Cerebellar nuclear complex (tissue), 1 donor: ENCODE measurements at places on chromosomes 13 and 19.

DNA sequence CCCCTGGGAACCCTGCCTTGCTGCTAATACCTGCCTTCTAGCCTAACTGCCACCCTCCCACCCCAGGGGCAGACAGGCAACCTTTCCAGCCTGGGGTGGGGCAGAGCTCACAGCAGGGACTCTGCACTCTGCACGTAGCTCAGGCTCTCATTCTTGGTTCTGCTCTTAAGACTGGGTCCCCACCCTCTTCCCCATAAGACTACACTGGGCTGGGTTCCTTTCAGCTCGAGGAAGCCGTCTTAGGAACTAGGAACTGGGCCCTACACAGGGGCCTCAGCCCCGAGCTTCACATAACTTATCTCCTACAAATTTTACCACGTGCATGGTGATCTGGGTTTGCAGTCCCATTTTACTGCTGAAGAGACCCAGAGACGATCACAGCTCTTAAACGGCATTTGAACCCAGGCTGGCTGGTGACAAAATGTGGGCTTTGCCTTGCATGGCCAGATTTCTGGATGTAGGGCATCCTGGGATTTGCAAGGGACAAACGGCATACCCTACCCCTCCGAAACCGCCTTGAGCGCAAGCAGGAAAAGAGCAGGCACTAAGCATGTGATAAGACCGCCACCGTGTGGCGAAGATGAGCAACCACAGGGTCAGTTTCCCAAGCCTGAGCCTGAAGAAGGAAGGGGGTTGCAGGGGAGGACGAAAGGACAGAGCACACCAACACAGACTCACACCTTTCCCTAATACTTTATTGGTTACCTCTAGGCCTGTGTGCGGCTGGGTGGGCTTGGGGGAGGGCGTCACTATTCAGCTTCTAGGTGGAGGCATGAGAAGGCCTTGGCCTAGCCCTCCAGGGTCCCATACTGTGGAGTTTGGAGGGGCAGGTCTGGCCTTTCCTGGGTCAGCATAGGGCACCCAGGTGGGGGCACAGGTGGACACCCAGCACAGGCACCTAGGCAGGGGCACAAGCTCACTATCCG is 5.1 kb downstream of the JUNB start:
- no peak for DNase-seq

DNA sequence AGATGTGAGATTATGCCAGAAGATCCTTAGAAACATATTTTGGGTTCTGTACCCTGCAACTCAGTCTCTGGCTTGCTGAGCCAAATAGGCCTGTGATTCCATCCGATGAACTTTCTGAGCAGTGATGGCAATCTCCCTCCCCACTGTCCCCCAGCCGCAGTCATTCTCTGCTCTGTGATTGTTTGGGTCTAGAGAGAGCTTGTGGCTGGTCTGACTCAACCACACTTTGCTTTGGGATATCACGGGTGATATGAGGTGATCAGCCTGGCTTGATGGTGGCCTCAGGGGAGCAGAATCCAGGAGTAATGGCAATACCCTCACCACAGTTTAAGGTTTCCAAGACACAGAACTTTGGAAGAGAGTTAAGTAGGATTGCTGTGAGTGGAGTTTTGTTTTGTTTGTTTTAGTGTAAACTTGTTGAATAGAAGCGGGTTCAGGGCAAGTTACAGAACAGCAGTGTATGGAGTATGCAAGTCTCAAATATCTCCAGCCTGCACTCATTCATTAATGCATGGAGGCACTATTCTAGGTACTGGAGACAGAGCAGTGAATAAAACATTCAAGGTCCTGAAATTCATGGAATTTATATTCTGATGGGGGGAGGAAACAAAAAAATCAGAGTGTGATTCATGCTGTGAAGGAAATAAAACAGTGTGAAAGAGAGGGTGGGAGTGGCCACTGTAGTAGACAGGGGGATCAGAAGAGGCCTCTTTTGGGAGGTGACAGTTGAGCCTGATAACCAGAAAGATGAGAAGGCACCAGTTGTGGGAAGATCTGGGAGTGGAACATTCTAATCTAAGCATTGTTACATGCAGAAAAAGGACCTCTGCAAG is 5.3 kb downstream of the SAMD4B start:
- no peak for DNase-seq

DNA sequence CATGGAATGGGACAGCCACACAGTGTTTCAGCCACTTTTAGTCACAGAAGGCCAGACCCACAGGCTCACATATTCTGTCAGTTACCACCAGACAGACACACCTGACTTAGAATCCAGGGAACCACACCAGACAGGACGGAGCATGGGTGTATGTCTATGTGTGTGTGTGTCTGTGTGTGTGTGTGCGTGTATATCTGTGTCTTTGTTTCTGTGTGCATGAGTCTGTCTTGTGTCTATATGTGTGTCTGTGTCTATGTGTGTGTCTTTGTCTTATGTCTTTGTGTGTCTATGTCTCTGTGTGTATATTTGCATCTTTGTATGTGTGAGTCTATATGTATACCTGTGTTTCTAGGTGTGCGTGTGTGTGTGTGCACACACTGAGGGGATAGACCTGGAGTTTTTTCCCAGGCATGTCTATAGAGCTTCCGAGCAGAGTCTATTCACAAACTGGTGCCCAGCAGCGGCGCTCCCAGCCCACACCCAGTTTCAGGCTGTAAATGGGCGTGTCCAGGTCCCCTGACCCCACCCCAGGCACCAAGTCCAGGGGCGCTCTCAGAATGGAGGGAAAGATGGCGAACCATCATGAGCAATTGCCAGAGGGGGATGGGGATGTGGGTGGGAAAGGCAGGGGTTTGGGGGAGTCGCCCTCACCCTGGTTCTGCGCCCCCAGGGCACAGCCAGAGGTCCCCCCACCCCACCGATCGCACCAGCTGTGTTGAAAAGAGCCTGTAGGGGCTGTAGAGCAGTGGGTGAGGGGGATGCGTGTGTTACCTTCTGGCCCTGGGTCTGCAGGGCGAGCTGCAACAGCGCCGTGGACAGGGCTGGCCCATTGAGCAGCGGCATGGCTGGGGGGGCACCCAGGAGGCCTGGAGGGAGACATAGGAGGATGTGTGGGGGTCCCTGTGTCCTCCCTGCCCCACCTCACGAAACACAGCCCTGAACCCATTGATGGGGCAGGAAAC is 6.3 kb upstream of the FDX2 start:
- DNase-seq = no peak

DNA sequence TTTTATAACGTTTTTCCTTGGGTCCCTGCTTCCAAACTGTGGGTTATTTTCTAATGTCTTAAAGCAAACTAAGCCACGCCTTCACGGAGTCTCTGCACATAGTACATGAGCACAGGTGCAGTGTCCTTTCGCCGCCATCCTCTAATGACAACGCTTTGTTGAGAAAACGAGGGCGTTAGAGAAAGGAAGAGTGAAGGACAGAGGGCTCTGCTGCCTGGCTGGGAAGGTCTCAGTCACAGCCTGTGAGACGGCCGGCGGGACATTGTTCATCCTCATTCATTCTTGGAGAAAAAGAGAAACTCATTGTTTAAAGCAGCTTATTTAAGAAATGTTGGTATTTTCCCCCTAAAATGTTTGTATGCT is 9.5 kb downstream of the IL17D start:
- DNase-seq = no peak

DNA sequence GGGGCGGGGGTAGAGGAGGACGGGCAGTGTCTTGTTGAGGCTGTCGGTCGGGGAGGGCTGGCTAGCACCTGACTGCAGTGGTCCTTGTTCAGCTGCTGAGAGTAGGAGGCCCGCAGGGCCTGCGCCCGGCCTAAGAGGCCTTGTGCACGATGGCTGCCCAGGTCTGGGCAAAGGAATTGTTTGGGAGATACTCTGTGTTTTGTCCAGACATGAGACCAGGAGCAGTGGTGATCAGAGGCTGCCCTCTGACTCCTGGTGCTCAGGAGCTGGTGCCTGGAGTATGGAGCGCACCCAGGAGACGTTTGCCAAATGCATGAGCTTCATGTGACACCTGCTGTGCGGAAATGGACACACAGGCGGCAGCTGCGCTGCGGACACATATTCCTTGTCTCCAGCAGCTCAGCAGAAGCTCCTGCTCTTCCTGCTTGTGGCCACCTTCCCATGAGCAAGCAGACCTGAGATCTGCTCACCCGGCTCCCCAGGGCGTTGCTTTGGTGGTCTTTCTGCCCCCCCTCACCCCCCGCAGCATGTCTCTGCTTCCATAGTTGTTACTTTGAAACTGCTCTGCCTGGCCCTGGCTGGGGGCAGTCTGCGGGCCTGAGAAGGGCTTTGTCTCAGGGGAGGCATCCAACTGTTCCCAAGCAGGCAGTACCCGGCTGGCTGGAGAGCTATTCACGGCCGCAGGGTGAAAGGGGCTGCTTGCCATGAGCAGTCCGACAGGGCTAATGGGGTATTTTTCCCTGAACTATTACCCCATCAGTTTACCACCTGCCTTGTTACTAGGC is 163.9 kb downstream of the TEX29 start:
- DNase-seq = no peak

GRCh38 chr13:75544681-75545330 is 4.8 kb upstream of the UCHL3 start:
- no peak for DNase-seq

GRCh38 chr13:96020155-96020575 is 33.0 kb downstream of the UGGT2 start:
- no peak for DNase-seq

- no peak for DNase-seq
These were observed 87.4 kb upstream of the UBL3 start for GRCh38 chr13:29937841-29938240.

GRCh38 chr19:49701271-49701786 is 10.4 kb downstream of the CPT1C start:
- DNase-seq = no peak

DNA sequence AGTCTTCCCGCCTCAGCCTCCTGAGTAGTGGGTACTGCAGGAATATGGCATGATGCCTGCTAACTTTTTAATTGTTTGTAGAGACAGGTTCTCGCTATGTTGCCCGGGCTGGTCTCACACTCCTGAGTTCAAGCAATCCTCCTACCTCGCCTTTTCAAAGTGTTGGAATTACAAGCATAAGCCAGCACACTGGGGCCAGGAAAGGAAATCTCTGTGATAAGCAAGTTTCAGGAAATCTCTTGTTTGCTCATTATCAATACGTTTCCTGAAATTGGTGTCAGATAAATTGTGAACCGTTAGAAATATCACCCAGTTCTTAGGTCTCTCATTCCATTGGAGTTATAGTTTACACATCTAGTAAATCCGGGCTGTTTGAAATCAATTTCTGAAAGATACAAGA is 14.2 kb downstream of the WBP4 start:
- no peak for DNase-seq

- no peak for DNase-seq
These were observed 37.1 kb upstream of the MEDAG start for GRCh38 chr13:30868799-30869470.

DNA sequence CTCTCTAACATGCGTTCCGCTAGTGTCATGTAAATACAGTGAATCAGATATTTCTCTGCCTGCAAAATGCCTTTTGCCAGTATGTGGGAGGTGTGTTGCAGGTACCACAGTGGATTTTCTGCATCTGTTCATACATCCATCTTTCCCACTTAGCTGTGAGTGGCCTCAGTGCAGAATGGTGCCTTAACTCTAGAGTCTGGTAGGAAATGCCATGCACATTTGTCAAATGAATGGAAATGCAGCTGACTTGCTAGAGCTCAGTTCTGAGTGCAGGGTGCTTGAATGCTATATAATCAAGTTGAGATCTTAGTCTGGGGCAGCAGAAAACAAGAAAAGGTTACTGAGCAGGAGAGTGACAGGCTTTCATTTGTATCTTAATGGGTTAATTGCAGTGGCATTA is 68.2 kb downstream of the LRCH1 start:
- no peak for DNase-seq

DNA sequence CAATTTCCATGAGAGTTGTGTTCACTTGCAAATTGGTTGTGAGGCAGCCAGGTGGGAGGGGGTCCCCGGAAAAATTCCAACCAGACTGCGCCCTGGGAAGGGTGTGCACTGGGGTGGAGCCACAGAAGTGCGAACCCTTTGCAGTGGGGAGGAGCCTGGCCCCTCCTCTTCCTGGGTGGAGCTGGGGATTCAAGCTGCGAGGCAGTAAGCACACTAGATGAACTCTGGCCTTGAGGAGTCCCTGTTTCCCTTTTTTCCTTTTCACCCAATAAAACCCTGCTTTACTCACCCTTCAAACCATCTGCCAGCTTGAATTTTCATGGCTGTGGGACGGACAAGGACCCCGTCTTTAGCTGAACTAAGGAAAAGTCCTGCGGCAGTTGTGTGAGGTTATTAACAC is 31.0 kb upstream of the MBNL2 start:
- DNase-seq = no peak

DNA sequence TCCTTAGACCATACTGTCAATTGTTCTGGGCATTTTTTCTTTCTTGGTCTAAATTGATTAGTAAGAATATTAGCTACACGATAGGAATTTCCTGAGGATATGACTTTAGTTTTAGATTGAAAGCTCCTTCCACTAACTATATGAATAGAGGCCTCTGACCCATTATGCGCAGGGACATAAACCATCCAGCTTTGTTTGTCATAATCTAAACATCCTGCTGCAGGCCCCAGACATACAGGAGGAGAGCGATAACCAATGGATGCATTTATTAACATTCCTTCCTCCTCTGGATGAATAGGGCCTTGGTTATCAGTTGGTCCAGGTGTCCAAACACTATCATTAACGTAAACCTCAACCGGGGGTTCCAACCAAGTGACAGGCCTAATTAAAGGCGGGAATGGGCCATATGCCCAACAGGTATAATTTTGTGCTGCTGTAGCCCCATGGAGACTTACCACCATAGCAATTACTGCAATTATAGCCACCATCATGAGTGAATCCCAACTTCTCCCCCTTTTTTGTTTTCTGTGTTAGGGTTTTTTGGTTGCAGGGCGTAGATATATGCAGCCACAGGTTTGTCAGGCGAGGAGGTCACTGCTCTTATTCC is 32.6 kb downstream of the CLEC4M start:
- no peak for DNase-seq

DNA sequence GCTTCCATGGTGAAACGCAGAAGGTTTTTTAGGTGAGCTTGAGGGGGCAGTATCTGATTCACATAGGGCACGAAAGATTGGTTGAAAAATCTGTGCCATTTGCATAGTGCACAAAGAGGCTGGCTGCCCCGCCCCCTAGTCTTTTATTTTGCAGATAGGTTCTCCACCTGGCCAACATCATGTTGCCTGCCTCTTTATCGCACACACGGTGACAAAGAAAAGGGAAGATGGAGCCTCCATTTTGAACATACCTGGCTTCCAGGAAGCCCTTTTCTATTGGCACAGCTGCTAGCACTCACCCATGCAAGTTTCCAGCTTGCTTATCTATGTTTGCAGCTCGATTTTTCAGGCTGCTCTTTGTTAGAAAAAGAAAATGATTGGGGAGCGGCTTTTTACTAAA is 316.2 kb upstream of the KLHL1 start:
- no peak for DNase-seq

GRCh38 chr19:40610396-40611064 is 9.4 kb downstream of the LTBP4 start:
- no peak for DNase-seq

DNA sequence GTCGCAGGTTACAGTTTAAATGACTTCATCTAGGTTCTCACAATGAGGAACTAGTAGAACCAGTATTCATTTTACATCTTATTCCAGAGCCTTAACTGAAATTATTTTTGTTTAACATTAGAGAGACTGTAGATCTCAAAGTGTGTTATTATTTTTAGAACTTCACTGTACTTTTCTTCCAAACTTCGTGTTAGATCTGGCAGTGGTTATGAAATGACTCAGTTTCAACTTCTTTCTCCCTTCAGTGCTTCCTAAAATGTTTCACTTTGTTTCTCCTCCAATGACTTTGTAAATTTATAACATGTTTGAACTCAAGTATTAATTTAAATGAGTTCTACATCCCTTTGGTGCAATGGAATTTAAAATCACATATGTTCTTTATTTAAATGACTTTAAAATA is 139.3 kb downstream of the PCDH9 start:
- DNase-seq = no peak
